ENCODE measurements at places on chromosomes 5 and 9.

DNA sequence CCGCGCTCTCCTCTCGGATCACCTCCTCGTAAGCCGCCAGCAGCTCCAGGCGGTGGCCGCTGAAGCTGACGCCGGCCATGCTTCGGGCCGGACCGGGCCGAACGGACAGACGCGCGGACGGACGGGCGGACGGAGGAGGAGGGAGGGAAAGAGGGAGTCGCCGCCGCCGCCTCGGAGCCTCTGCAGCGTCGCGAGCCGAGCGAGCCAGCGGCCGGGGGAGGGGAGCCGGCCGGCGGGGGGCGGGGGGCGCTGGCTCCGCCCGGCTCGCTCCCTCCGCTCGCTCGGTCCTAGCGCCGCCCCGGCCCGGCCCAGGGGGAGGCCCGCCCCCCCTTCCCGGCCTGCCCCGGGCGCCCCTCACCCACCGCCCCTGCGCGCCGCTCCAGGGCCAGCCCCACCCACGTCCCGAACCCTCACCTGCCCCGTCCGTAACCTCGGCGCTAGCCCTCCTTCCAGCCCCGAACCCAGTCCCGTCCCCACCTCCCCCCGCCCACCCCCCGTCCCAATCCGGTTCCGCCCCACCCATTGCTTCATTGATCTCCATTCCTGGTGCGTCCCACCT lies at the start of gene DBN1:
Gene DBN1 (minus strand): TSS at position 192 of the 559 bp plus-strand sequence. CDS start 113 bp downstream, at position 79.
- DNase-seq = no peak

GRCh38 chr5:172140866-172141265 lies 47.2 kb downstream of the STK10 start:
- DNase-seq = no peak

GRCh38 chr5:98763001-98763630 lies 10.3 kb upstream of the RGMB start:
- no peak for DNase-seq

- DNase-seq = no peak
Observed at GRCh38 chr5:116830079-116830478, 255.5 kb upstream of the SEMA6A start.

- DNase-seq = no peak
Observed at GRCh38 chr5:111996574-111996973, 239.6 kb upstream of the NREP start.

DNA sequence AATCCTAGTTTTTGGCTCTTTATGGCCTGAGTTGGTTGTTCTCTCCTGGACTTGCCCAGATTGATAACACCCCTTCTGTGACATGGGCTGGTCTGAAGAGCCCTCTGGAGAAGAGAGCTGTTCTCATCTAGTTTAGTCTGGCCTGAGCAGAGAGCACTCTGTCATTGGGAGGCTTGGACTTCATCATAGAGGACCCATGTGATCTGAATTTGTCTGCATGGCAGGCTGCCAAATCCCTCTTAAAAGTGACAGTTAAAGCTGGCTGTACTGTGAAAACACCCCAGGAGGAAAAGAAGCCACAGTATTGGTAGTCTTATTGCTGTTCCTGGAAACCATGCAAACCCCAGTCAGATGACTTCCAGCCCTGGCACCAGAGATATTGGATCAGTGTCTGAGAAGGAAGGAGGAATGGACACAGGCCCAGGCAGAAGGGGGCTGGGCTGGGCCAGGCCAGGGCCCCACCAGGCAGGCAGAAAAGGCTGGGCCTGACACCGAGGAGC lies 3.7 kb upstream of the WDR31 start:
- DNase-seq = no peak

GRCh38 chr5:78647351-78647818 lies 1.2 kb downstream of the LHFPL2 start:
- DNase-seq = peak; percentile 9

DNA sequence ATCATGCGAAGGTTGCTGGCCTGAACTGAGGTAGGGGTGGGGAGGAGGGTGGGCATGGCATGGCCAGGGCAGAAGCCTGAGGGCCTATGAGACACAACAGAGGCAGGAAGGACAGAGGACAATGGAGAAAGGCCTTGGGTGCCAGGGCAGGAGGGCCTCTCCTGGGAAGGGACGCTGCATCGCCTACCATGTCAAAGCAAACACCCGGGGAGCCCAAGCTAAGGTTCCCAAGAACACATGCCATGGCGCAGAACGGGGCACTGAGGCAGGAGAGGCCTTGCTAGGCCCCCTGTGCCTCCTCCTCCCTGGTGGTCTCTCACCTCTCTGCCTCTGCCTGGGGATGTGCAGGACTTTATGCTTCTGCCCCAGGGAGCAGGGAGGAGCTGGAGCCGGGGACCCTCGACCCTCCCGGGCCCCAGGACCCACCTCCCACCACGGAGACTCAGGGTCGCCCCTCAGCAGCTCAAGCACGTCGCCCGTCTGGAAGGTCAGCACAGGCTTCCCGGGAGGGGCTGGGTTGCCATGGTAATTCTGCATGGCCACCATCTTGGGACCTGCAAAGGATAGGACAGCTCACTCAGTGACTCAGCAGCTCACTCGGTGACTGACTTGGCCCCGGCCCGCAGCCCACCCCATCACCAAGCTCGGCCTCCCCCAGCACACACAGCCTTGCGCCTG lies 40.3 kb upstream of the SARDH start:
- no peak for DNase-seq

DNA sequence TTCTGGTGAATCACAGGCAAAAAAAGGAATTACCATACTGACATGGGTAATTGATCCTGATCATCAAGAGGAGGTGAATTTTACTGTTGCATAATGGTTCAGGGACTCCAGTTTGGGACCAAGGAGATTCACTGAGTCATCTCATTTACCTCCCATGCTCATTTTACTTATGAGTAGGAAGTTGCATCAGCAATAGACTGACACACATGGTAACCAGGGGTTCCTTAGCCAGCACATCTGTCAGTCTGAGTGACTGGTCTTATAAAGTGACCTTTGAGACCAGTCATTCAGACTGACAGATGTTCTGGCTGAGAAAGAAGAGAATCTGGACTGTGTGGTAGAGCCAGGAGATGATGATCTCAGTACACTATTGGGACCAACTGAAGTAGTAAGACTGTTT lies 384.6 kb upstream of the CD180 start:
- DNase-seq = no peak

GRCh38 chr9:93471124-93471523 lies 17.7 kb upstream of the FAM120AOS start:
- no peak for DNase-seq

DNA sequence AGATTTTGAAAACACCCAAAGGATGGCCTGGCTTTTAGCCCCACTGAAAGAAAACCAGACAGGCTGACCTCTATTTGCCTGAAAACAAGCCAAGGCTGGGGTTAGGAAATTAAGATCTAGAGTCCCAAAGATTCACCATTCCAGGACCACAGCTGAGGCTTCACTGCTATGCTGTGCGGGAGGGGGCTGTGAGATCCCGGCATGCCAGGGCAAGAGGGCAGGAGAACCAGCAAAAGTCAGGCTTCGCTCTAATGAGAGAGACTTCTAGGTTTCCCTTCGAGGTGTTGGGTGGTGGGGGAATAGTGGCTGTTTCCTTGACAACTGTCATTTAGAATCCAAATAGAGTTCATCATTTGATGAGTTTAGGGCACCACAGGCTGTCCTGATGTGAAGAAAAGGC lies 152.9 kb upstream of the NFIB start:
- no peak for DNase-seq

DNA sequence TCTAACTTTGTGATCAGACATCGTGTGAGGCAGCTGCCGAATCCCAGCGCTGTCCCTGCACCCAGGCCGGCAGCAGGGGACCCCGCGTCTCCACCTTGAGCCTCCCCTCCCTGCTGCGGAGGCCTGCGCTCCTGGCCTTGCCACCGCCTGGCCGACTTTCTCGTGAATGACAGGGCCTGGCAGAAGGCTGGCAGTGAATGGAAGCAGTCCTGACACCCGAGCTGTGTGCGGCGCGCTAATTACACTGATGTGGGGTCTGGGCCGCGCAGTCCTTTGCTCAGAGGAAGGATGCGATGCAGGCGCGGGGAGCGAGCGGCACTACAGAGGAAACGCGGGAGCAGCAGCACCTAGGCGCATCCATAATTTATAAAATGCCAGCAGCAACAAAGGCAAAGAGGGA lies 40.3 kb downstream of the POU4F3 start:
- DNase-seq = no peak

GRCh38 chr9:35111001-35111933 lies 4.4 kb downstream of the ATOSB start:
- DNase-seq = peak; percentile 95

GRCh38 chr9:123049589-123050222 lies 16.2 kb downstream of the GPR21 start:
- DNase-seq = no peak

DNA sequence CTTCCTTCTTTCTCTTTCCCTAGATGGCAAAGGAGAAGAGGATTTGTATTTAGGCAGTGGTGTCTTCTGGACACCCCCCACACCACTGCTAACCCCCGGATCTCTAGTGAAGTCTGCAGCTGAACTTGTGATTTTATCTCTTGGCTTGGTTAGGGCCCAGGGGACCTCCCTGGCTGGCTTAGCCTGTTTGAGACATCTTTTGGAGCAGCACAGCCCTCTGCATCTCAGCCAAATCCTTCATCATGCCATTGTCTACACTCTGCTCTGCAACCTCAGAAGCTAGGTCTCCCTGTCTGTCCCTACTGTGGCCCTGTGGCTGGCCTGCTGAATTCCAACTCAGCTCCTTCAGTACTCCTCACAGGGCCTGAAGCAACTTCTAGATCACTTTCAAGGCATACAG lies 81.7 kb downstream of the MUSK start:
- no peak for DNase-seq

DNA sequence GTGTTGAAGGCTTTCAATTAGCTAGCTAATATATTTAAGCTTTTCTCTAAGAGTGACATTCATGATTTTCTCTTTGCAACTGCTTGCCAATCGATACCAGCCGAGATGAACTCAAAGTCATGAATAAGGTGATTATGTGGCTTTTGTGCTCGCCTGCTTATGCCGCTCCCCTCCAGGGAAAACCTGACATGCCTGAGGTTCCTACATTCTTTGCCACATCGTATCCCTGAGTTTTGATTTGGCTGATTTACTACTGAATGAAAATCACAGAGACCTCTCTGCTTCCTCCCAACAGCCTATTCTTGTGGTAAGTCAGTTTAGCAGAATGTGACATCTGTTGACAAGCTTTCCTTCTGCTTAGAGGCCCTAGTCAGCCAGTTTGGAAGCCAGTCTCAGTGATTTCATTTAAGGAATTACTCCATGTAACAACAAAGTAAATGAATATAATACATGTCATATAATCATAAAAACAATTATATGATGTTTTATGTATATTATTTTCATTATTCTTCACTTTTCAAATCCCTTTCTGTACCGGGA lies 513.4 kb downstream of the CSNK1G3 start:
- no peak for DNase-seq

DNA sequence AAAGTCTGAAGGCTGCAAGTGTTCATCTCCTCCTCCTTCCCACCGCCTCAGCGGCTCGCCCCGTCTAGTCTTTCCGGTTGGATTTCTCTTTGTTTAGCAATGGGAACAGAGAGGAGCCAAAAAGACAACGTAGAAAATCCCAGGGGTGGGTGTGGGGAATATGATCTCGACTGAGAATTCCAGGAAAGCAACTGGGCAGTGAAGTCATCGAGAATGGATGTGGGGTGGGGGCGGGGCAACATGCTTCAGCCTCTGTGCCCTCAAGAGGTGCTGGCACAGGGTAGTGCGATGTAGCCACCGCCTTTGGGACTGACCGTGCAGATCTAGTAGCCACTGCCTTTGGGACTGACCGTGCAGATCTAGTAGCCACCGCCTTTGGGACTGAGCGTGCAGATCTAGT lies 12.9 kb downstream of the MSX2 start:
- no peak for DNase-seq

- no peak for DNase-seq
Observed at GRCh38 chr5:98846520-98846919, 73.1 kb downstream of the RGMB start.

DNA sequence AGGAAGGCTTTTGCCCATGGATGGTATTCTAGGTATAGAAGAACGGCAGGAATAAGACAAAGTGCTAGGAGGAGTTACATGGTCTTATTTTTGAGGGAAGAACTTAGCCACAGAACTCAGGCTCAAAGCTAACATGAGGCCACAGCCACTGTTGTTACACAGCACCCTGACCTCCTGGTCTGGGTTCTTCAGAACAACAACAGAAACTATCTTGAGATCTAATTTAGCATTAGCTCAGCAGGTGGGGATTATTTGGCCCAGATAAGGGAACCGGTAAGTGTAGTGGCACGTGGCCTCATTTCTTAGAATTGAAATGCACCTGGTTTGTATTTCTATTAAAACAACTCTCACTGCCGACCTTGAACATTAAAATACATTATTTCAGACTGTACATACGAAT lies 1168.7 kb upstream of the SEMA6A start:
- DNase-seq = no peak

- DNase-seq = no peak
Observed at GRCh38 chr9:124220946-124221451, 36.8 kb upstream of the NEK6 start.

DNA sequence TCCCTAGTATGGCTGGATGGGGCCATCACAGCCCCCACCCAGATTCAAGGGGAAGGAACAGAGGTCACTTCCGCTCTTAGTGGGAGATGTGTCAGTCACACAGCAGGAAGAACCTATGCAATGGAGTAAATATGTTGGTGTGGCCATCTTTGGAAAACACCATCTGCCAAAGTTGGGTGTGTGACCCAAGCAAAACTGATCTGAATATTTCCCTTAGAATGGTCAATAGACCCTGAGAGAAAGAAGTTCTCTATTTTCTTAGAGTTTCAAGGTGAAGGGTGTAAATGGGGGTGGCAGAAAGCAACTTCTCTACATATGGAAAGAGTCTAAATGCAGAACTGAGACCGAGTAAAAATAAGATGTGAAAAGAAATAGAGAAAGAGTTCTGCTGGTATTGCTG lies 212.7 kb downstream of the ESM1 start:
- peak; percentile 68 for DNase-seq
